ENCODE measurements at places on chromosomes 2 and 18. TPM values are rescaled to one million over a fixed set of nuclear protein-coding genes. Genes with fewer than 3 reads are reported as not detected.

SPATA3 gene
- not detected for total RNA-seq

PRSS56 gene
- total RNA-seq, result 0.15 TPM

FECH gene
- total RNA-seq, result 36.6 TPM

CRYBA2 gene
- total RNA-seq, result not detected

TXNL1 gene
- total RNA-seq, result 113 TPM
